ENCODE measurements at places on chromosomes 16 and 17.

DNA sequence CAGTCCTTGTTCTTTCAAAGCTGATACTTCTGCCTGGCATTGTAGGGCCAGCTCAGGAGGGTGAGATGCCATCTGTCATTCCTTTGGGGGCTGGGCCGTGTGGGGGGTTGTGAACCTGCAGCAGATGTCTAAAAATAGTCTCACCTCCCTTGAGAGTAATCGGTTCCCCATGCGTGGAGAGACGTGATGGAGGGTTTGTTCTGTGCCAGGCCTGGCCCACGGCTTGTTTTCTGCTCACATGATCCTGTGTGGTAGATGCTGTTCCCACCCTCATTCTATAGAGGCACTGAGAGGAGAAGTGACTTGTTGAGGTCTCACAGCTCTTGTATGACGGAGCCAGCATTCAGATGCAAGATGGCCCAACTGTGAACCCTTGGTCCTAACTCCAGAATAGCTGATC lies 4.6 kb downstream of the IRF8 start:
- no peak for DNase-seq

DNA sequence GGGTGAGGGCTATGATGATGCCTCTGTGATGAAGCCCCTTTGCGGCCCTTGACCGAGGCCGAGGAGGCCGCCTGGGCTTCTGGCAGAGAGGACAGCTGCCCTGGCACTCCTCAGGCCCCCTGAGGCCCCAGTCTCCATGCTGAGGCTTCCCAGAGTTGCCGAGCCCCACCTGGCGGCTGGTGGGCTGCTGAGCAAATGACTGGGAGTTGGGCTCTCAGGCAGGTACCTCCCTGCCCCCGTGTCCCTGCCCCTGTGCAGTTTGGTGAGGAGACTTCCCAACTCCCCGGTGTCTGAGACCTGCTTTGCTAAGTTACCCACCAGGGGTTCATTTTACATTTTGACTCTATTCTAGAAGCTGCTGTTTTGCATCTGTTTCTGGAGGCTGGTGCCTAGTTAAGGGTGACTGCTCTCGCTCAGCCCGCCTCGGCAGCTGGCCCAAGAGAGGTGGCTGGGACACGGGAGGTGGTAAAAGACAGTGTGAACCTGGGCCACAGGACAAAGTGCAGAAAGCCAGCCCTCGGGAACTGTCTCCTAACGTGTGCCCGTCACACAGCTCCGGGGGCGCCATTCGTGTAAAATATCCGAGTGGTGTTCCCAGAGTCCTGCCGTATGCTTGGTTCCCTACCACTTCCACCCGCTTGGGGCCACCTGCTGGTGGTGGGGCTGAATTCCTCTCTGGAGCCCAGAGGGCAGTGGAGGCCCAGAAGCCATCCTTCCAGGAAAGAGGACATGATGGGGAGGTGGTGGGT lies 134.5 kb downstream of the RAB11FIP4 start:
- no peak for DNase-seq

GRCh38 chr16:11379420-11379819 lies 34.2 kb downstream of the RMI2 start:
- DNase-seq = no peak

DNA sequence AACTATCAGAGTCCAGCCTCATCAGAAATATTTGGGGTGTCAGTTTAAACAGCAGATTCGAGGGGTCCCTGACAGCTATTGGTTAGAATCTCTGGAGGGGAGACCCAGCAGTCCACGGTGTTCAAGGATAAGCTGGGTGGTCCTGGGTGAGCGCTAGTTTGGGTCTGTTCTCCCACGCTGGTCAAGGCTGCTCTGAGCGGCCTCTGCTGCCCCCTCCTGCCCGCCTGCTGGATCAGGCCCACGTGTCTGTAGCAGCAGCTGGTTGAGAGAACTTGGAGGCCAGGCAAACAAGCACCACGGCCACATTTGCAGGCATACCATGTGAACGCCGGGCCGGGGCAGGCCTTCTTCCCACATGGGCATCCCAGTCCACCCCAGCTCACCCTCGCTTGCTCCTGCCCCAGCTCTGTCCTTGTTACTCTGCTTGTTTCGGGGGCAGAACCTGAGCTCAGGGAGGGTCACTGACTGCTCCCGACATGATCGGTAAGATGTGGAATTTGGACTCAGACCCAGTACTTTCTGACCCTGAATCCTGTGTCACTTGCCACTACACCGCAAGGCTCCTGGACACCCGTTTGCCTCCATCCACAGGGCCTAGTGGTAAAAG lies 7.4 kb downstream of the FOXF1 start:
- peak; percentile 3 for DNase-seq

- peak; percentile 63 for DNase-seq
Measured at GRCh38 chr16:71895679-71896365, 491 bp downstream of the IST1 start.

DNA sequence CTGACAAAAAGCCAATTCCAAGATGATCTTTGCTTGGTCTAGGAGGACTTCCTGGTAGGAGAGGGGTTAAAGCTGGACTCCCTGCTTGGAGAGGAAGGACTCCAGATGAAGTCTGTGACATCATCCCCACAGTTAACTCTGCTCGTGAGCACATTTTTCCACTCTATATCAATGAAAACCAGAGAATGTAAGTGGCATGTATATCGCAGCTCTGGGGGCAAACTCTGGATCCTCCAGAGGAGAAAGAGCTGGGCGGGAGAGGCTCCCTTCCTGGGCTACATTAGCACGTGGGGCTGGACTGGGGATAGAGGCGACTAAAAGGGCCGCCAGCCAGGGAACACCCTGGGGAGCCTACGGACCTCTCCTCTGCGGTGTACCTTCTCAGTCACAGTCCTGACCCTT lies 34.1 kb downstream of the HIC1 start:
- DNase-seq = no peak

- no peak for DNase-seq
Measured at GRCh38 chr17:28368915-28369683, 1.0 kb downstream of the VTN start.

Measured in NCI-H146 (cell line).